ENCODE measurements at places on chromosomes 13 and 19.

DNA sequence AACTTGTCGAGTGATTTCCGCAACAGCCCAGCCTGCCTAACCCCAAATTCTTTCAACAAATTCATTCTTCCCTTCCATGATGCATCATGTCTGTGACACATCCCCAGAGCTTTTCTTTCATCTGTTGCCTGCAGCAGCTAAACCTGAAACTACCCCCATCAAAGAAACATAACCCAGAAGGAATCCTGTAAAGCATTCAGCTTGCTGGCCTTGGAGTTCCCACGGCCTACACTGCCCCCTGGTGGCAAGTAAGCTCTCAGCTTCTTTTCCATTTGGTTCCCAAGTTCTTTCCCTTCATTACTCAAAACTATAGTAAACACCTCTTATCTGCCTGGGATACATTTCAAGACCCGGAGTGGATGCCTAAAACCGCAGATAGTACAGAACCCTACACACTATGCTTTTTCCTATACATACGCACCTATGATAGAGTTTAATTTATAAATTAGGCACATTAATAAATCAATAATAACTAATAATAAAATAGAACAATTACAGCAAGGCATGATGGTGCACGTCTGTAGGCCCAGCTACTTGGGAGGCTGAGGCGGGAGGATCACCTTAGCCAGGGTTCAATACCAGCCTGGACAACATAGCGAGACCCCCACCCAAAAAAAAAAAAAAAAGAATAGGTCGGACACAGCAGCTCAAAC lies 7.4 kb downstream of the ETHE1 start:
- peak; percentile 86 for DNase-seq

DNA sequence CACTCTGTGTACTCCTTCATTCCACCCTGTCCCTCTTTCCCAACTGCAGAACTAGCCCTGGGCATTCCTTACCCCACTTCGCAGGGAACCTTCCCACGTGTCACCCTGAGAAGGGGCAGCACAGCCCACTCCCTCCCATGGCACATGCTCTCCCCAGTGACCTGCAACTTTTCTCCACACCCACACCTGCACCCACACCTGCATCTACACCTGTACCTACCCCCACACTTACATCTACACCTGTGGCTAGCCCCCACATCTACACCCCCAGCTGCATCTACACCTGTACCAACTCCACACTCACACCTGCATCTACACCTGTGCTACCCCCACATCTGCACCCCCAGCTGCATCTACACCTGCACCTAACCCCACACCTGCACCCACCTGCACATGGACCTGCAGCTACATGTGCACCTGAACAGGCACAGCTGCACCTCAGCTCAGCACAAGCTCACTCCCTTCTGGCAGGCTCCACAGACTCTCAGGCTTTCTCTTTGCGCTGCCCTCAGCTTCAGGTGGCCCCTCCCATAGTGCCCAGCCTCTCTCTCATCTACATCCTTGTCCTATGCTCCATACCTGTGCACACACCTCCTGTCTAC lies 234.1 kb downstream of the TUBA3C start:
- no peak for DNase-seq

DNA sequence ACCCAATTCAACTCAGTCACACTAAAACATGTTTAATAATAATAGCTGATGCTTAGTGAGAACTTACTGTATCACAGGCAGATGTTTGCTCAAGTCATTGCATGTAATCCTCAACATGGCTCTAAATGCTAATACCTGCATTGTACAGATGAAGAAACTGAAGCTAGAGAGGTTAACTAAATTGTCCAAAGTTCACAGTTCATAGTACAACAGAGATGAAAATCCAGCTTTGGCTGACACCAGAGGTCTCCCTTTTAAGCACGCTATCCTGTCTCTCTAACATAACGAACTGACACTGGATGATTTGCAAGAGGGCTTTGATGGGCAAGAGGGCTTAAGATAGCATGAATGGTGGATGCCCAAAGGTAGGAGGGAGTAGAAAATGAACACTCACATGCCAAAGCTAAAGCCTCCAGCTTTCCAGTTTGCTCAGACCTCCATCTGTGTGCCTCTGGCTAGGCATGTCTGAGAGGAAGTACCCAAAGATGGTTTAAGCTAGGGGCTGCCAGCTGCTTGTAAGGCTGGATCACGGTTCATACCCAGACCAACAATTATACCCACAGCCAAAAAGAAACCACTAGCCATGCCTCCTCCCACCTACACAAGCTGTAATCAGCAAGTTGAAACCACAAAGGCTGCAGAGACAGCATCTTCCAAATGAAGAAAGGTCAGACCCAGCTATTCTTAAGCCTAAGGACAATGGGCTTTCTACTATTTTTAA lies 196.9 kb upstream of the UBL3 start:
- no peak for DNase-seq

- no peak for DNase-seq
Observed at GRCh38 chr19:18851673-18852325, 20.0 kb downstream of the UPF1 start.

GRCh38 chr13:110340812-110341444 lies 33.8 kb downstream of the COL4A2 start:
- peak; percentile 68 for DNase-seq

Data from activated naive CD4-positive, alpha-beta T cell treated with anti-CD3 and anti-CD28 coated beads, Interleukin-2, amount 10 ng/mL, durations not matched to agents 7 days and 5 days (primary cell).